Stimulated activated effector memory CD8-positive, alpha-beta T cell treated with anti-CD3 and anti-CD28 coated beads, Interleukin-12 subunit alpha, Interleukin-12 subunit beta, amount 100 ng/mL, for 72 hours (primary cell): ENCODE measurements at places on chromosomes 16 and 17.

GRCh38 chr16:85936816-85937215 is 37.9 kb downstream of the IRF8 start:
- DNase-seq, result no peak

GRCh38 chr16:88424587-88425235 is 28.4 kb upstream of the ZFPM1 start:
- DNase-seq, result no peak

DNA sequence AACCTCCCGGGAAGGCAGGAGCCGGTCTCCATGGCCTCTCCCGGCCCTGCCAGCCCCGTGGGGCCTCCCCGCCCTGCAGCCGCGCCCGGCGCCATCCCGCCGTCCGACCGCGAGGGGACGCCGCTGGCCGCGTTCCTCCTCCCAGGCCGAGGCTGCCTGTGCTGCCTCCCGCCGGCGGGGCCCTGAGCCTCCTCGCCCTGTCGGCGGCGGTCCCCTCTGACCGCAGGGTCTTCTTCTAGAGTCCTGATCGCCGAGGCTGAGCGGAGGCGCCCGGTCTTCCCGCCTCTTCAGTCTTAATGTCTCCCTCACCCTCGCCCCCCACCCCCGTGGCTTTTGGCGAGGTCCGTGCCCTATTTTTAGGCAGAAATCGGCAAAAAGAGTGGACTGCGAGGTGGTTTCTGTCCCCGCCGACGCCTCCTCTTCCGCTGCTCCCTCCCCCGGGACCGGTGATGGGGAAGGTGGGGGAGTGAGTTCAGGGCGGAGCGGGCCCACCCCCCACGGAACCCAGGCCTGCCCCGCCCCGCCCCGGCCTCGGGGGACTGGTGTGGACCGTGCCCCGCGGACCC is 794 bp upstream of the CPNE7 start:
- peak; percentile 80 for DNase-seq

- DNase-seq, result no peak
Measured at GRCh38 chr16:85062845-85063244, 35.2 kb downstream of the KIAA0513 start.

DNA sequence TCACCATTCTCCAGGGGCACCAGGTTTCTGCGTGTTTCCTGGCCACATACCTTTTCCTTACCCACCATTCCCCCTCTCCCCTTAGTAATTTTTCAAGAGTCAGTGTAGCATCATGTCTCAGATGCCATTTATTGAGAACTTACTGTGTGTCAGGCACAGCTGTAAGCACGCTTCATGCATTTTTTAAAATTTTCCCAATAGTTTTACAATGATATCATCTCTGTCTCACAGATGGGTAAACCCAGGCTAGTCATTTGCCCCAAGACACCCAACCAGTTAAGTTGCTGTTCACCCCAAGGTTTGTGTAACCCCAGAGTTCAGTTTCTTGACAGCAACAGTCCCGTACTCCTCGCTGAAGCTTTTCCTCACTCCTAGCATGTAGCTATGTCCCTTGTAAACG is 56.4 kb upstream of the IRX3 start:
- no peak for DNase-seq

DNA sequence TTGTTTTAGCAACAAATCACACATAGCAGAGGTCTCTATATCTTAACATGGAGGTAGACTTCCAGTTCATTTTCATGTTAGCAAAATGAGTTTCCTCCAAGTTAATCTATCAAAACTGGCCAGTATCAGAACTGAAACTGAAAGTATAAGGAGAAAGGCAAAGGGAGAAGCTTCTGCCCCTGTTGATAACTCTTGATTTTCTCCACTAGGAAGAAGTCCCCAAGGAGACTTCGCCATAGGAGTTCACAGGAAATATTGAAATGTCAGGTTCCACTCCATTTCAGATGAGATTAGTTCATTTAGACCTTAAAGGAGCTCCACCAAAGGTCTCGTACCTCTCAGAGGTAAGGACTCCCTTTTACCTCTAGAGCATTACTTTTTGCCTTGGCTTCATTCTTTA is 1.2 kb upstream of the OGFOD3 start:
- DNase-seq, result no peak

DNA sequence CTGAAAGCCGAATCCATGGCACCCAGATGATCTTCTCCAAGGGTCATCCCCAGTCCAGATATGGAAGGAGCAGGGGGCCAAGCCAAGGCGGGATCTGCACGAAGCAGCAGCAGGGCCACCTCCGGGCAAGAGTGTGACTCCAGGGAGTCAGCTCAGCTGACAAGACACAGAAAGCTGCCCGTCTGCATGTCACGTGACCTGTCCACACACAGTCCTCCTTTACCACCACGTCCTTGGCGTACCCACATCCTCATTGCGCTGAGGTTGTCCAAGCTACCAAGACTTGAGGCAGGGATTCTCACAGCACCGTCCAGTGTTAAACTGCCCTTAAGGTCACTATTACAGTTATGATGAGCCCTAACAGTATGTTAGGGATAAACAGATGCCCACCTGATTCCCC is 11.3 kb upstream of the CYTH1 start:
- no peak for DNase-seq

DNA sequence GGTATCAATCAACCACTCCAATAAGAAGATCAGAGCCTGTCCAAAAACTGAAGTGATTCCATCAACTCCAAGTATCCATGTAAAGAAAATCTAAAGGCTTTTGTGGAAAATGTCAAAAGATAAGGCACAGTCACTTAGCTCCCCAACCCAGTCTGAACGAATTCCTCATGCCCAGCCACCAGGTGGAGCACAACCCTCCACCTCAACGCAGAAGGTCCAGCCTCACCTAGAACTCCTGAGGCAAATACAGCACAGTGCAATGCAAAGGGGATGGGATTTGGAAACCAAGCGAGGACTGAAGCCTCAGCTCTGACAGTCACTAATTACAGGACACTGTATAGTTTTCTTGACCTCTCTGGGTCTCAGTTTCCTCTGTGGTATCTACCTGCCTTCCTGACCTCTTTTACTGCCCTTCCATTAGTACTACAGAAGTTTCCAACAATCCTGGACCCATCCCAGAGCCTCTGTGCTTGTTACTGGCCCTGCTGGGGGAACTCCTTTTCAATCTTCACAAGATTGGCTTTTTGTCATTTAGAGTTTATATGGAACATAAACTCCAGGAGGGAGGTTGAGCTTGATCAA is 2.0 kb downstream of the NCBP3 start:
- DNase-seq, result no peak

DNA sequence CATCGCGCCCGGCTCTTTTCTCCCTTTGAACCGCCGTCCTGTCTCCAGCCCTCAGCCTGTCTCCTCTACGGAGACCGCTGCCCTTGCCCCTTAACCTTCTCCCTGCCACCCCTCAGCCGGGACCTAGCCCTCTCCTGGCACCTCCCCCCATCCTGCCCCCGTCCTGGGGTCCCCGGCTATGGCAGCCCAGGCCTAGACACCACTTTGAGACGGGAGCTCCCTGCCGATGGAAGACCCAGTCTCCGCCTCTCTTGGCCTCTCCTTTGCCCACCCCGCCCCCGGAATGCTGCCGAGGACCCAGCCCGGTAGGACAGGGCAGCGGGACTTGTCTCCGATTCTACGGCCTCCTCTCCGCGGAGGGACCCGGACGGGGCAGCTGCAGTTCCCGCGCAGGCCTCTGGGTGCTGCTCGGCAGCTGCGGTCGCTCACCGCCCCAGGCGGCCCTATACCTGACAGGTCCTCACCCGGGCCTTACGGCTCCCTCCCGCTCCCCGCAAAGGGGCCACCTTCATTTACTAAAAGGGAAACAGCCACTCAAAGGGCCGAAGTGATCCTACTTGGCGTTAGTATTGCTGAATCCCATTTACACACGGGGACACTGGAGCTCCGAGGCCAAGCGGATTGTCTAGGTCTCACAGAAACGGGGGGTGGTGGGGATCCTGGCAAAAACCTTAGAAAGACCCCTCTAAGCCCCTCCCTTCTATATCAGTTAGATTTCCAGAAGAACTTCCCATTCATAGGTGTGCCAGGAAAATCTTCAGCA is 32.6 kb upstream of the TAC4 start:
- peak; percentile 63 for DNase-seq

GRCh38 chr16:61382435-61382834 is 653.8 kb downstream of the CDH8 start:
- no peak for DNase-seq

DNA sequence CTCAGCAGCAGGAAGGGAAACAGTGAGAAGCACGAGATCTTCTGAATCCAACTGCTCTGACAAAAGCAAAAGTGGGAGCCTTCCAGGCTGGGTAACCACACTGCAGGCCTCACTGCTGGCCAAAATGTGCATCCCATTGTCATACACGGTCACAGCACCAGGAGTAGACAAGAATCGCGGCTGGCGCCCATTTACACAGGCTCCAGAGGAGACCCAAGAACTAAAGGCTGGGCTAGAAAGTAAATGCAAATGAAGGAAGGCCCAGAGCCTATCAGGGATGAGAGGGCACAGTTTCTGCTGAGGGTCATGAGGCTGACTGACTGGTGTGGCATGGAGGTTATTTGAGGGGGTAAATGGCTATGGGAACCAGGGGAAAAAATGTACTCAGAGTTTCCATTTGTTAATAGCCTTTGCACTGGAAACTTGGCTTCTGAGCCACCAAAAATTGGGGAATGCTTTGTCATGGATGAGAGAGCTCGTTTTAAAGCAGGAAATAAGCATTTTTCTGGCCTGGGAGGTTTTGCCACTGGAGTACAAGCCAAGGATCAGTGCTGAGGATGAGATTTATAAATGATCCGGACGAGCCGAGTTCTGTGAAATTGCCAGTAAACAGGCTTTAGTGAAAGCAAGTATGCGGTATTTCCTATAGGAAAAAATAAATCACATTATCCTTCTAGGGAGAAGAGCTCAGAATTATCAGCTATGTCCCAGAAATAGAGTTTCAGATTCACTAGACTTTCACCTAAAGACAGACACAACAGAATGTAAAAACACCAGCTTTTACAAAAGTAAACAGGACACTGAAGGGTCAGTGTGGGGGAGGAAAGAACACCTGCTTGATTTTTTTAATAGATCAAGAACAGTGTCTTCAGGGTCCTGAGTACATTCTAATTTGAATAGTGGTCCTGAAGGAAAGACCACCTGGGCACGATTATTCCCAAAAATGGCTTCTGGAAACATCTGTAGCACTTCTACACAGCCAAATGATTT is 66.9 kb upstream of the GSG1L start:
- no peak for DNase-seq

DNA sequence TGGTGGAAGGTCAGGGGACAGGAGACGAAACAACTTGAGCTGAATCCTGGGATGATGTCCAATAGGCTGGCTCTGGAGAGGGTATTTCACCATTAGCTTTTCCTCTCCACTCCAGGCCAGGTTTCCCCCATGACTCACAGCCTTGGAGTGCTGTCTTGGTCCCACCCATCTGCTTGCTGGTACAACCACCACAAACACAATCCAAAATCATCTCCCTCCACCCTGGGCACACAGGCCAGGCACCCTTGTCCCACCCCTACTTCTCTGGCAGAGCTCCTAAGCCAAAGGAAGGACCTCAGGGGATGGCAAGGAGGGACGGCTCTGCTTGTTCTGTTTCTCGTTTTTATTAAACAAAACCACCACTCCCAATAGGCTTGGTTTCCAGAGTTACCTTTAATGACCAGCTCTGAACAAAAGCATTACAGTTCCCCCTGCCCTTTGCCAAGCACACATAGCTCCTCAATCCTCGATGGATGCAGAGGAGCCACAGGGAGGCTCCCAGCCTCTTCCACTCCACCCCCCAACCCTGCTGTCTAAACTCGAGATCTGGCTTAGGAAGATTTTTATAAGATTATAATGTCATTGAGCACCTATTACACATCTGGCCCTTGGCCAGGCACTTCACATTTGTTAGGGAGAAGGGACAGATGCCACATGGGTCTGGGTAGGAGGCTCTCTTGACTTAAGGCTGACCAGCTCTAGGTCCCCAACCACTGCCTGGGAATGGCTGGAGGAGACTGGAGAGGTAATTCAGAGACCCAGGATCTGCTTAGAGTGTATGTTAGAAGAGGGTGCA is 13.3 kb downstream of the CAVIN1 start:
- no peak for DNase-seq

DNA sequence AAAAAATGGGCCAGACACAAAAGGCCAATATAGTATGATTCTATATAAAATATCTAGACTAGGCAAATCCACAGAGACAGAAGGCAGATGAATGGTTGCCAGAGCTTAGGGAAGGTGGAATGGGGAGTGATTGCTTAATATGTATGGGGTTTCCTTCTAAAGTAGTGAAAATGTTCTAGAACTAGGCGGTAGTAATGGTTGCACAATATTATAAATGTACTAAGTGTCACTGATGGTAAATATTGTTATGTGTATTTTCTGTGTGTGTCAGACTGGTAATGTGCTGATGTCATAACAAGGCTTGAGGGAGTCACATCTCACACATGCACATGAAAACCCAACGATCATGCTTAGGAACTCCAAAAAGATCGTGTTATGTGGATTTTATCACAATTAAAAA is 106.9 kb upstream of the SIAH1 start:
- no peak for DNase-seq
